ENCODE measurements at places on chromosomes 11 and 22.

- DNase-seq: no peak
Measured at GRCh38 chr22:45164270-45165088, 754 bp downstream of the NUP50 start.

GRCh38 chr11:115761348-115761747 is 257.1 kb upstream of the CADM1 start:
- no peak for DNase-seq

DNA sequence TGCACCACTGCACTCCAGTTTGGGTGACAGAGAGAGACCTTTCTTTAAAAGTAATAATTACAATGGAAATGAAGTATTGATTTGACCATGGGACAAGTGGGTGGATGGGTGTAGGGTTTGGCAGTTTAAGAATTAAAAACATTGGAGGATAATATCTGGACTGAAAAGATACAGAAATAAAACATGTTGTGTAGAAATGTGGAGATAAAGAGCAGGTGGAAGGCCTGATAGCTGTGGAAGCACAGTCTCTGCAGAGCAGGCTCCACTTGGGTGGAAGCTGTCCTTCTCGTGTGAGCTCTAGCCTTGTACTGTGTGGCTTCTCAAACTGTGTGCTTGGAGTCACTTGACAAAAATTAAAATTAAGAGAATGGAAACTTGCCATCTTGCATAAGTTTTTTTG is 25.6 kb downstream of the APLP2 start:
- no peak for DNase-seq

GRCh38 chr11:94515398-94515797 is 3.1 kb downstream of the C11orf97 start:
- DNase-seq: no peak

GRCh38 chr11:66904055-66904454 is 47.2 kb downstream of the LRFN4 start:
- DNase-seq: no peak

Measured in kidney epithelial cell (primary cell).